ENCODE measurements at places on chromosomes 12 and 14. TPM values are rescaled to one million over a fixed set of nuclear protein-coding genes. Genes with fewer than 3 reads are reported as not detected.

The AMN gene
- total RNA-seq: under 0.01 TPM

The ENDOU gene
- total RNA-seq: 0.09 TPM

The TAS2R43 gene
- 0.63 TPM for total RNA-seq

The SNRPF gene
- 22.5 TPM for total RNA-seq

The PTPRB gene
- 0.09 TPM for total RNA-seq

The ZNF705A gene
- total RNA-seq: not detected

Measured in bronchial smooth muscle cell (primary cell).